ENCODE measurements at places on chromosomes 12 and 14. TPM values are rescaled to one million over a fixed set of nuclear protein-coding genes. Genes with fewer than 3 reads are reported as not detected.

DNA sequence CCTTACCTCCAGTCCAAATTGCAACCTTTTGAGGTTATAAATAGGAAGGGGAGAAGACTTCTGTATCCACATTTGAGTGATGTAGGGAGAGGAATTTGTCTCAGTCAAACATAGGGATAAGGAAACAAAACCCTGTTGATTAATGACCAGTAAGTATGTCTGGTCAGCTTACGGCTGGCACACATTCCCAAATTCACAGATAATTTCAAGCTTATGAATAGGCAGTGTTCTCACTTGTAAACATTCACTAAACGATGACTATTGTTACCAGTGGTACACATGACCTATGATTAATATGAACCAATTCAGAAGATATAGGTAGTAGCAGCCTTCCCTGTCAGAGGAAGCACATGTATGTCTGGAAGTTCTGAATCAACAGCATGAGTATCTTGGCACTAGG is 33.0 kb upstream of the SLC5A8 start:
- no peak for DNase-seq

DNA sequence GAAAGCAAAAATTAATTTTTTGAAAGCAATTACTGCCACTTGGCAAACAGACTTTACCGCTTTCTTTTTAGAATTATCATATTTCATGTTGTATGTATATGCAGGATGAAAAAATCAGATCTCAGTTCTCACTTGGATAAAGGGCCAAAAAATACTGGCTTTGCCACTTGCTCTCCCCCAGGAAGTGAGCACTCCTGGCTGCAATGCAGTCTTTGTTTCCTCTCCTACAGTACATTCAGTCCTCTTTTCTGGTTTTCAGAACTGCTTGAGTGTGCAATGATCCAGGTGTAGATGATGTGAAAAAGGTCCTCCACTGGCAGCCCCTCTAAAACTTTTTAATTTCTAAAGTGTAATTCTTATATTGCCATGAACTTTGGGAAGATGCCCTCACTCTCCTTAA is 183.4 kb downstream of the SLC25A21 start:
- no peak for DNase-seq

CEBPE gene
- not detected for total RNA-seq

DNA sequence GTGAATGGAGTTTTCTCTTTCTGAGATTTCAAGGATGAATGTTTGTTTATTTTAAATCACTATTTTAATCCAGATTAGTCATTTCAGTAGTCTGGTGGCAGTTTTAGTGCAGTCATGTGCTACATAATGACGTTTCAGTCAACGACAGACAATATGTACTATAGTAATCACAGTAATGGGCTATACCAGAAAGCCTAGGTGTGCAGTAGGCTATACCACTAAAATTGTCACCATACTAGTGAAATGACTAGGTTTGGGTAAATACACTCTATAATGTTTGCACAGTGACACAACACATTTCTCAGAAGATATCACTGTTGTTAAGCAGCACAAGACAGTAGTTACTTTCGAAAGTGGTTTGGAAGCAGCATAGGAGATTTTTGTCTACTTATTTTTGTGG is 203.1 kb downstream of the ETNK1 start:
- DNase-seq: no peak

ALG10 gene
- total RNA-seq: 13.8 TPM

DNA sequence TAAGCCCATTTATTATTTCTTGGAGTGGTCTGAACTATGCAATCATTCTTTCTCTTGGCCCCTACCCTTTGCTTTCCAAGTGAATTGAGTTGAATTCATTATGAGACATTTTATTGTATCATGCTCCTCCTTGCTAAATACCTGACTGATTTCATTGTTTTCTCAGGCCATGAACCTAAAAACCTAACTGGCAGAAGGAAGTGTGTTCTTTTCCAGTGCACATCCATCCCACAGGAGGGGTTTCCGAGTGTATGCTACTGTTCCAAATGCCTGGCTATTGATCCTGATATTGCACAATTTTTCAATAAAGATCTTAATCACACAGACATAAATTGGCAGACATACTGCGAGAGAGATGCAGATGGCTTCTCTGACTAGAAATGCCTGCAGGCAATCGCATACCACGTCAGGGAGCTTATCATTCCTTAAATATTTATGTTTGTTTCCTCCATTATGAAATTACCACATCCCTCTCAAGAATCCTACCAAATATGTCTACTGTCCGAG is 162.2 kb upstream of the EGLN3 start:
- DNase-seq: no peak

KCNK13 gene
- total RNA-seq: 1.0 TPM

DNA sequence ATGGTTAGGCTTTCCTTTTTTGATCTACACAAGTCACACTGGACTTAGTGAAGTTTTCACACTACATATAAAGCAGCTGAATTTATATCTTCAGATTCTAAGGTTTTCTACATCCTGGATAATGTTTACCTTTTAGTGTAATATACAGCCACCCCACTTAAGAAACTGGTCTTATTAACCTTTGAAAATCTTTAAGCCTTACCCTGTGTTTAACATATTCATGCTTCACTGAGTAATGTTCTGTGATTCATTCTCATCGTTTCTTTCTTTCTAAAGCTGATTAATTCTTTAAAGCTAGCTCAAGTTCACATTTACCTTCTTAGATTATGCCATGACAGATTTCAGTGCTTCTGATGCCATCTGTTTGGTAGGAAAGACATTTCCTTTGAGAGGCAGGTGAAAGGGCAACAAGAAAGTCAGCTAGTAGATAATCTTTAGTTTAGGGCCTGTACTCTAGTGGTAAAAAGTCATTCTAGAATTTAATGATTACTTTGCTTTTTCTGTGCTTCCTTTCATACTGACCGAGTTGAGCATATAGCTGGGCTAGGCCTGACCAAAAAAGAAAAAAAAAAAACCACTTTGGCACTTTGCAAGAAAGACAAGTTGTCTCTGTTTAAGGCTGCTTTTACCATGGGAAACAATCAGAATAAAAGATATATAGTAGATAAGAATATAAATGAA is 690.9 kb upstream of the FBXO33 start:
- no peak for DNase-seq

NPFF gene
- total RNA-seq: not detected

KRT79 gene
- total RNA-seq: 0.21 TPM

RNASE4 gene
- 21.0 TPM for total RNA-seq

IFT43 gene
- 22.0 TPM for total RNA-seq

TPH2 gene
- 0.10 TPM for total RNA-seq

DNA sequence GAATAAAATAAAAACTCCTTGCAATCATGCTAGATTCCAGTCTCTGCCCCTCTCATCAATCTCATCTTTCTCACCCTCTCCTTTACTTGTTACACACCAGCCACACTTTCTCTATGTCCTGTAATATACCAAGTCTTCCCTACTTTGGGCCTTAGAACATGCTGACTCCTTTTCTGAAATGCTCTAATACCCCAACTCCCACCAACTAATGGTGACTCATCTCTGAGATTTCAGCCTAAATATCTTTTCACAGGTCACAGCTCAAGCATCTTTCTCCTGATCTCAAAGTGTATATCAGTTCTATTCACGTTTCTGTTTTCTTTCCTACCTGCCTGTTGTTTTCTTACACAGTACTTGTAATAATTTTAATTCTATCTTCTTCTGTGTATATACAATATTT is 378.9 kb upstream of the PRICKLE1 start:
- no peak for DNase-seq

USP44 gene
- total RNA-seq: 0.31 TPM

Data from tongue (tissue), 3 donors.